ENCODE measurements at places on chromosomes 3 and 15.

DNA sequence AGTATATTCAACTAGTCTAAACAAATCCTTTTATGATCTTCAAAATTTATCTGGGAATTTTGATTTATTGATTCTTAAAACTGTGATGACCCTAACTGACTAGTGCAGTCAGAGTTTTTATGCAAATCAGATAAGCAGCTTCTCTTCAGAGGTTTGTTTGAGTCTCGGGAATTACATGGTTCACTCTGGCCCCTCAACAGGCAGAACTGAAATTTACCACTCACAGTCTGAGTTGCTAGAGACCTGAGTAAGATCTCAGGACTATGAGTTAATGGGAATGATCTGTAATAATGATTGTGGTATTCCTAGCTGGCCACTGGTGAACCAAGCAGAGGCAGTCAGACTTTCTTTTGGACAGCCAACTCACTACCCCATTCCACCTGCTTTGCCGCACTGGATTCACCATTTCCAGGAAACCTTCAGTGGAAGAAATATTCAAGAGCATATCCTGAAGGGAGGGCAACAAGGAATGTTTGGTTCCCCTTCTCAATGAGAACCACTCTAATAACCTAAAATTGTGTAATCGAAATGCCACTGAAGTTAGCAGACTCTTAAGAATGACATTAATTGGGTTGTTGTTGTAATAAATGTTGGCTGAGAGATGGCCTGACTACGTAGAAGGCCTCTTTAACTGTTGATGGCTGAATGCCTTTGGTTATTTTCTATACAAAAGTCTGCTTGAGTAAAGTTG lies 11.5 kb upstream of the DNAJC13 start:
- DNase-seq = no peak

DNA sequence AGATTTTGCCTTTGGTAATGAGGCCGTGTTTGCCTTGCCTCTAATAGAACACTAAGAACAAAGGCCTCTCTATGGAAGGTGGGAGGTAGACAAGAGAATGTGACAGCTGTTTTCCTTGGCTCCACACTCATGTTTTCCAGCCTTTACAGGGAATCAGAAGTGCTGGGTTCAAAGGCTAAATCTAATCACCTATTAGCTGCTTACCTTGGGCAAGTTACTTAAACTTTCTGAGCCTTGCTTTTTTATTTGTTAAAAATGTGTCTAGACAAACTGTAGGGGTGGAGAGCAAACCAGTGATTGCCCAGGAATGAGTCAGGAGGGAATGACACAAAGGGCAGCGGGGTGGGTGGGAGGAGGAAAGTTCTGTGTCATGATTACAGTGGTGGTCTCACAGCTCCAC lies 179.0 kb downstream of the P3H2 start:
- DNase-seq = no peak

DNA sequence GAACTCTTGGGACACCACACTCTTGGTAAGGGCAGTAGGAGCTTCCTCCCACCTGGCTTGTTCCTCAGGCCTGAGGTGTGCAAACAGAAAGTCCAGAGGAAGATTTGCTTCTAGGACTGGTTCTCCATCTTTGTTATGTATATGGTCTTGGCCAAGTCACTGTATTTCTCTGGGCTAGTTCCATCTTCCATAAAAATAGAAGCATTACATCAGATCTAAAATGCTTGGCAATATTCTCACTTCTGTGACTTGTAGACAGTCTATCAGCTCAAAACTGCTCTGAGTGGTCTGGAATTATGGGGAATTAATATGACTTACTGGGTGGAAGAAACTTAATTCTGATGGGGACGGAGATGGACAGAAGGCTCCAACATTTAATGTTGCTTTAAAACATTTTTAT lies 55.2 kb downstream of the TMEM108 start:
- no peak for DNase-seq

- DNase-seq = no peak
Measured at GRCh38 chr15:70146162-70146561, 48.4 kb upstream of the TLE3 start.

DNA sequence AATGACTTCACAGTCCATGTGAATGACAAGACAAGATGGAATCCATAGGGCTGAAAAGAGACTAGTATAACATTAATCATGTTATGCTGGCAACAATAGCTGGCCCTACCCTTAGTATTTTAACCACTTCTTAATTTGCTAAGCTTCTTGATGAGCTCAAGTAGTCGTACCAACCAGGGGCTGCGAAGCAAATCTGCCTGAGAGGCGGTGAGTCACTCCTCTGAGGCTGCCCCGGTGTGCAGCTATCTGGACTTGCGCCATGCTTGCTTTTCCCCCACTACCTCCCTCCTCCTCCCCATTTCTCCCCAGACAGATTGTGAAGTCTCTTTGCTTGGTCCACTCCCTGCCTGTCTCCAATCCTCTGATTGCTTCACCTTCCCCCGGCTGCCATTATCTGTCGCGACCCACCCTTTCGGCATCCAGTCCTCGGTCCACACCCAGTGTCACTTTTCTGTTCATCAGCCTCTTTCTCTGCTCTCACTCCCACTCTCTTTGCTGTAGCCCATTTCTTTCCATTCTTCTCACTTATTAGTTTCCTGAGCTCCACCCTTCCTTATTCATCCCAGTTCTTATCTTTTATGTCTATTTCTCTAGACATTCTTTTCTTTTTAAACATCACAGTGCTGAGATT lies 42.7 kb downstream of the DUT start:
- DNase-seq = no peak

DNA sequence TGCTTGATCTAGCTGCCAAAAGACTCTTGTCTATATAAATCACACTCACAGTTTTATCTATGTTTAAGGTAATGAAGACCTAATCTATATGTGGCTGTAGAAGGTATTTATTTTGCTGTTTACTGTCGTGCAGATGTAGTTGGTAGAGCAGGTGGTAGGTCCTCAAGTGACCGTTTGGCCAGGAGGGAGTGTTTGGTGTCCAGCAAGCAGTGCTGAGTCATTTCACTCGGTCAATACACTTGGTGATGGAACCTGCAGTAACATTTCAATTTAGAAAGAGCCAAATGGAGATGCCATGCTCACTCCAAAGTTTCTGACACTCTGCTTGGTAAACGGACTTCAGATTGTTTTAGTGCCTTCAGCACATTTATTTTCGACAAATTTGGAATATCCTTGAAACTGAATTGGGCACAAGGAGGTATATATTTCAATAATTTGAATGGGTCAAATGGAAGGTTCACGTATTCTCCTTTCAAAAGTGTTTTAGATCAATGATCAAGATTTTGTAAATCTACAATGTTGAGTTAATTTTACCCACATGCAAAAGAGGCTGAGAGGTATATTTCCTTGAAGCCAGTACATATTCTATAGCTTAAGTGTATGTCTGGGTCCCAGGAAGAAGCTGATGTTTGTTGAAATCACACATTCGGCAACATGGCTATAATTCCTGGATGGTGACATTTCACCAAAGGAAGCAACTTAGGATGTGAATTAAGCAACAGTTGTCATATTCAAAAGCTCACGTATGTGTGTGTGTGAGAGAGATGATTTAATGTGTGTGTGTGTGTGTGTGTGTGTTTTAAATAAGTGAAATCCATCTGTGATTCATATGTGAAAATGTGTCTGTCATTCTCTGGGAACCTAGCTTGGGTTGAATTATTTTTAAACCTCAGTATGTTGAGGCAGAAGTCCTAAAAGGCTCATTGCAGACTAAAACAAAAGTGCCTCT lies 7.7 kb upstream of the CX3CR1 start:
- DNase-seq = no peak

- no peak for DNase-seq
Measured at GRCh38 chr3:23981955-23982354, 36.9 kb downstream of the NR1D2 start.

- no peak for DNase-seq
Measured at GRCh38 chr15:47819158-47819557, 101.9 kb downstream of the SEMA6D start.

- DNase-seq = peak; percentile 37
Measured at GRCh38 chr3:108404368-108404767, 106.0 kb downstream of the MYH15 start.

- DNase-seq = no peak
Measured at GRCh38 chr3:154224366-154224765, 99.9 kb downstream of the DHX36 start.
